Ovary (tissue), 10 donors: ENCODE measurements at places on chromosomes 1 and 21. TPM values are rescaled to one million over a fixed set of nuclear protein-coding genes. Genes with fewer than 3 reads are reported as not detected.
A peak's percentile ranks its signal among the peaks of the same experiment; 100 is the strongest.

DNA sequence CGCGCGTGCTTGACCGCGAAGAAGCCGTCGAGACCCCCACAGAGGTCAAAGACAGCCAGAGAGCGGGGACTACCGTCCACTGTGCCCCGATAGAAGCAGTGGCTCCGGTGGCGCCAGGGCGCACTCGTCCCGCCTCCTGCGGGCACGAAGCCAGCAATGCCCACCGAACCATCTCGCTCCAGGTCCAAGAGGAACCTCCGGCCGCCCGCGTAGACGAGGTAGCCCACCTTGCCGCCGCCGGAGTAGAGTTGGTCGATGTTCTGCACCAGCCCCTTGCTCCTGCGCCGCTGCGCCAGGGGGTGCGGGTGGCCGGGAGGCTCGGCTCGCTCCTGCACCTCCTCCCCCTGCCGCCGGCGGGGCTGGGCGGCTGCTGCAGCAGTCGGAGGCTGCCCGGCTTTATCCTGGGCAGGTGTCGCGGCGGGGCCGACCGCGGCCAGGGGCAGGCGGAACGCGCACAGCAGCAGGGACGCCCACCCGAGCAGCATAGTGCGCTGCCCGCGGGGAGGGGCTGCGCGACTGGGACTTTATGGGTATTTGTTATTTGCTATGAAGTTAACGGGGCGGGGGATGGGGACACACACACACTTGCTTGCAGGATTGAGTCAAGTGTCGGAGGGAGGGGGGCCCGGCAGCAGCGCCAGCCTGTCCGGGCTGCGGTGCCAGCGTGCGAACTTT is 844 bp downstream of the ADAMTS5 start:
- DNase-seq, result peak; percentile 75
- peak overlapping the region; percentile 94 for H3K27ac ChIP-seq
- H3K36me3 ChIP-seq, result no peaks in the 10 kb centered on the region
- no peaks in the 10 kb centered on the region for H3K27me3 ChIP-seq
- H3K4me1 ChIP-seq, result peaks cover 5% of the 10 kb centered on the region

GRCh38 chr1:28193701-28194161 is 17.2 kb upstream of the PTAFR start:
- H3K27me3 ChIP-seq, result no peaks in the 10 kb centered on the region
- H3K4me3 ChIP-seq, result no peak overlapping the region
- H3K4me1 ChIP-seq, result no peaks in the 10 kb centered on the region
- no peak for DNase-seq

DNA sequence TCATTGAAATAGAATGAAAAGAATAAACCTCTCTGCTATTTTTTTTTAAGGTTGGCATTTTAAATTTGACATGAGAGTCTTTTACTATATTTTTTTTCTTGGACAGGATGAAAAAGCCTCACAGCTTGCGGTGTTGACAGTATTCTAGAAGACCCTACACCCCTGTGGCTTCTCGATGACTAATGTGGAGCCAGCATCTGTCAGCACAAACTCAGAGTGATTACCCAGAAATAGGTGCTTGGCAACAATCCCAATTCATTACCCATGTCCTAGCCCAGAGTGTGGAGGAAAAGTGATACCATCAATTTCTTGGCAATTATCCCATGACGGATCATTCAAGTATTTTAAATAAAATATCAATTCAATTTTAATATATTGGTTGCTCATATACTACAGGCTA is 186.8 kb upstream of the MAP1LC3C start:
- DNase-seq, result no peak
- no peaks in the 10 kb centered on the region for H3K4me1 ChIP-seq
- no peak overlapping the region for H3K27ac ChIP-seq
- no peak overlapping the region for H3K4me3 ChIP-seq

GRCh38 chr1:241639623-241640148 is 483 bp downstream of the CHML start:
- peak; percentile 37 for DNase-seq
- peak overlapping the region; percentile 91 for H3K4me3 ChIP-seq
- H3K36me3 ChIP-seq, result no peaks in the 10 kb centered on the region
- peaks cover 6% of the 10 kb centered on the region for H3K4me1 ChIP-seq

GRCh38 chr1:83997631-83998030 is 1.3 kb downstream of the TTLL7 start:
- no peak for DNase-seq
- no peak overlapping the region for H3K4me3 ChIP-seq
- H3K36me3 ChIP-seq, result no peaks in the 10 kb centered on the region
- H3K4me1 ChIP-seq, result peaks cover 2% of the 10 kb centered on the region
- H3K27ac ChIP-seq, result no peak overlapping the region

DNA sequence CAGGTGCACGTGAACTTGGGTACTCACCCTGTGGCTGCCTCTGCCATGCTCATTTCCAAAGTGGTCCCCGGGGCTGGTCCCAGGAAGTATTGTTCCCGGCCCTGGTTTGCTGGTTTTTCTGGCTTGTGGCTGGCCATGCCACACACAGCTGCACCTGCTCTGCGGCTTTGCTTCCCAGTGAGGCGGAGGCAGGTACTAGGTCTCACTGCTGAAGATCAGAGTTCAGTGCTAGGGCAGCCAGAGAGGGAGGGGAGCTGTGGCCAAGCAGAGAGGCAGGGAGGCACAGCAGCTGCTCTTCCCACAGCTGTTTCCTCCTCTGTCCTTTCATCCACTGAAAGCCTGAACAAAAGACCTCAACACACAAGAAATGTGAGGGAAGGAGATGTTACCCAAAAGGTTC is 30.5 kb downstream of the ENO1 start:
- H3K27ac ChIP-seq, result no peak overlapping the region
- peaks cover 8% of the 10 kb centered on the region for H3K4me1 ChIP-seq
- no peaks in the 10 kb centered on the region for H3K27me3 ChIP-seq
- DNase-seq, result no peak
- no peak overlapping the region for H3K4me3 ChIP-seq

- no peaks in the 10 kb centered on the region for H3K4me1 ChIP-seq
- H3K27ac ChIP-seq, result no peak overlapping the region
- H3K4me3 ChIP-seq, result no peak overlapping the region
- no peaks in the 10 kb centered on the region for H3K27me3 ChIP-seq
- H3K36me3 ChIP-seq, result no peaks in the 10 kb centered on the region
These were observed 75.8 kb downstream of the OBSCN start for GRCh38 chr1:228283476-228284147.

DNA sequence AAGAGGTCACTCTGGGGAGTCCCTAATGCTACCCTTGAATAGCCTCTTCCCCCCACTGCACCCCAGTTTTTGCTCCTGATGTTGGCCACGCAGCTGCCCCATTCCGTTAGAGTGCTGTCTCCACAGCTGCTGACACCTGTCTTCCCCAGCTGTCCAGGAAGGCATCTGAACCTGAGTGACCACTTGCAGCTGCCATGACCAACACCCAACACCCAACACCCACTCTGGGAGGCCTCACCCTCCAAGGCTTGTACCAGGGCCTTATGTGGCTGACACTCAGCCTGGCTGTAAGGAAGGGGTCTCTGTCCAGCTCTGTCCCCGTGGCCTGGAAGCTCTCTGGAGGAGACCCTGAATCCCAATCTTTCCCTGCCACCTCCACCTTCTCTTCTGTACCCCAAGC is 26.7 kb upstream of the LDLRAP1 start:
- no peaks in the 10 kb centered on the region for H3K4me1 ChIP-seq
- no peaks in the 10 kb centered on the region for H3K27me3 ChIP-seq
- no peak overlapping the region for H3K4me3 ChIP-seq
- H3K36me3 ChIP-seq, result no peaks in the 10 kb centered on the region

- H3K27me3 ChIP-seq, result no peaks in the 10 kb centered on the region
- no peak for DNase-seq
These were observed 185.1 kb downstream of the PLPP3 start for GRCh38 chr1:56394298-56394697.

DNA sequence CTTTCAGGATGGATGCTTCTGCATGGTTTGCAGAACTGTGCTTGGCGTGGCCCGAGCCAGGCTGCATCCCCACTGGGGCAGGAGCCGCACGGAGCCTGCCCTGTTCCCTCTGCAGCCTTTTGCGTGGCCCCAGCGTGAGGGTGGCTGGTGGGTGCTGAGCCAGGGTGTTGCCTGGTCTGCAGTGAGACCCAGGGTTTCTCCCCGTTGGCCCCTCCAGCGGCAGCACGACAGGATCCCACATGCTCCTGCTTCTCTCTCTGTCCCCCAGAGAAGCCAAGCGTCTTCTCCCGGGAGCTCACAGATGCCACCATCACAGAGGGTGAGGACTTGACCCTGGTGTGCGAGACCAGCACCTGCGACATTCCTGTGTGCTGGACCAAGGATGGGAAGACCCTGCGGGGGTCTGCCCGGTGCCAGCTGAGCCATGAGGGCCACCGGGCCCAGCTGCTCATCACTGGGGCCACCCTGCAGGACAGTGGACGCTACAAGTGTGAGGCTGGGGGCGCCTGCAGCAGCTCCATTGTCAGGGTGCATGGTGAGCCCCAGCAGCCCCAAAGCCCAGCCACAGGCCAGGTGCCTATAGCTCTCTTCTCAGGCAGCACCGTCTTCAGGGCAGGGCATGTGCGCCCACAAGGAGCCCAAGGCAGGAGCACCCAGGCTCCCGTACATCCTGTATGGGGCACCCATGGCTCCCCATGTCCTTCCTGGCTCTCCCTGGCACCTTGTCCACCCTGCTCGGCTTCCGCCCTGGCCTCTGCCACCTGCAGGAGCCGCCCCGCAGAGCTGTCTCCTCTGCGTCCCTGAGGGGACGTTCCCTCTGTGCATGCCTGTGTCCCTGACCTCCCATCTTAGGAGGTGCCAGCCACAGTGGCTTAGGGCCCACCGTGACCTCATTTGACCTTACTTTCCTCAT is 78.9 kb downstream of the OBSCN start:
- H3K4me3 ChIP-seq, result no peak overlapping the region
- no peak overlapping the region for H3K27ac ChIP-seq
- no peaks in the 10 kb centered on the region for H3K27me3 ChIP-seq
- H3K4me1 ChIP-seq, result no peaks in the 10 kb centered on the region
- no peaks in the 10 kb centered on the region for H3K36me3 ChIP-seq

GRCh38 chr1:55358581-55358980 is 143.4 kb upstream of the USP24 start:
- H3K27ac ChIP-seq, result no peak overlapping the region
- no peaks in the 10 kb centered on the region for H3K36me3 ChIP-seq
- H3K27me3 ChIP-seq, result no peaks in the 10 kb centered on the region
- DNase-seq, result no peak
- H3K4me3 ChIP-seq, result no peak overlapping the region

DNA sequence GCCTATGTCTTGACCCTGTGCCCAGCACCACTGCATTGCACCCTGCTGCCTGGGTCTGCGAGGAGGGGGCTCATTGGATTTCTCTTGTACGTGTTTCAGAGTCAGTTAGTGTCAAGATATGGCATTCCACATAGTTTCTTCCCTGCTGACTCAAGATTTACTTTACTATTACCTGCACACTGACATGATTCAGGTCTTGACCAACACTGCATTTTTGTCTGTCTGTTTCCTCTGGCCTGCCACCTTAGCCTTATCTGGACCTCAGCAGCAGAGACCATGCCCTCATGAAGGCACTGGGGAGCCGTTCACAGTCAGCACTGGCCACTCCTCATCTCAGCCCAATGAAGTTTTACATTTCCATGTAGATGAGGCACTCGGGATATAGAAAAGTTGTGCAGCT is 155.4 kb downstream of the DHRS3 start:
- no peak overlapping the region for H3K4me3 ChIP-seq
- no peak for DNase-seq
- no peak overlapping the region for H3K27ac ChIP-seq
- H3K4me1 ChIP-seq, result peaks cover 30% of the 10 kb centered on the region

GRCh38 chr1:158916085-158916484 is 15.3 kb upstream of the PYHIN1 start:
- DNase-seq, result no peak
- H3K4me1 ChIP-seq, result no peaks in the 10 kb centered on the region
- H3K4me3 ChIP-seq, result no peak overlapping the region
- no peaks in the 10 kb centered on the region for H3K27me3 ChIP-seq

DNA sequence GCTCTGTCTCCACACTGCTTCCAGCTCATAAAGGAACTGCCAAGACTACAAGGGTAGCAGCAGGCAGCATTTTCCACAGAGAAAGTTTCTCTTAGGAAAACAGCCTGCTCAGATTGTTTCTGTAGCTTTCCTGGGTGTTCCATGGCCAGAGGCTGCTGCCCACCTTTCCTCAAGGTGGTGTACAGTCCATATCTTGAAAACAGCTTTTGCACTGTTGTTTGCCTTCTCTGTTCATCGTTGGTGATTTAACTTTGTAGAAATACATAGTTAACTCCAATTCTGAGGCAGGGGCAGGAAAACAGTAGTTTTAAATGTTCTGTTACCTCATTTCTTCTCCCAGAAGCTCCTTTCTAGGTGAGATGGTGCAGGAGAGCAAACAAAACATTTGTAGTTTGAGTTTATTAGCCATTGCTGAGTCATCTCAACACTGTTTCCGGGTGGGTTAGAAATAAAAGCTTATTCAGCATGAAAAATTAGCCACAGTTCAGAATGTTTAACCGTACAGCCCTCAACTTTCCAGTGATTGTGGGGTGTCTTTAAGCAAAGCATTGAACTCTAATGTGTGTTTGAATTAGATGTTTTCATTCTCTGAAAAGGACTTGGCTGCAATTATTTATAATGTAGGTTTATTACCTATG is 41.7 kb downstream of the DIP2A start:
- H3K27ac ChIP-seq, result no peak overlapping the region
- H3K36me3 ChIP-seq, result no peaks in the 10 kb centered on the region
- no peak for DNase-seq
- no peaks in the 10 kb centered on the region for H3K4me1 ChIP-seq
- no peak overlapping the region for H3K4me3 ChIP-seq

- no peaks in the 10 kb centered on the region for H3K36me3 ChIP-seq
- no peak overlapping the region for H3K4me3 ChIP-seq
- H3K27me3 ChIP-seq, result no peaks in the 10 kb centered on the region
- DNase-seq, result no peak
These were observed 466.6 kb upstream of the C1orf87 start for GRCh38 chr1:60540141-60540540.

GRCh38 chr1:35692317-35692716 is 26.4 kb downstream of the C1orf216 start:
- DNase-seq, result no peak
- no peak overlapping the region for H3K4me3 ChIP-seq
- H3K36me3 ChIP-seq, result no peaks in the 10 kb centered on the region
- no peaks in the 10 kb centered on the region for H3K27me3 ChIP-seq

DNA sequence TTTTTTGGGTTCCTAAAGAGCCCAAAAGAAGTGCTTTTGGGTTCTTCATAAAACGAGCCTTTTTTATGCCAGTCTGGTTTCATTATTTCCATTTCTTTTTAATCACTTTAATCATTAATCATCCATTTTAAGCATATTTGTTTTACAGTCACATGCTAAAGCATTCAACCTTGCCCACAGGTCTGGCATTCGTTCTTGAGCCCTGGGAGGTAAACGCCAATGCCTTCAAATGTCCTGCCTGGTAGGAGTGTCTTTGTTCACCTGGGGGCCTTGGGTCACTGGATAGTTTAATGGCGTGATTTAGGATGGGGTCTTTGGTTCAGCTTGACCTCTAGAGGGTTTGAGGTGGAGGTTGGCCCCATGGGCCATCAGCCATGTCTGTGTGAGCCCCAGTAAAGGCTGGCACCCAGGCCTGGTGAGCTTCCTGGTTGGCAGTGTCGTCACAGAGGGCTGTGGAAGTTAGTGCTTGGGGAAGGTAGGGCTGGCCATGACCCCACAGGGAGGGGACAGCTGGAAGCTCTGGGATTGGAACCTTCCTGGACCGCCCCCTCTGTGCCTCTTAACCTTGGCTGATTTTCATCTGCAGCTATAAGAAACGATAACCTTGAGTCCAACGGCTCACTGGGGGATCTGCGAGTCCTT is 20.2 kb downstream of the C1orf174 start:
- DNase-seq, result no peak
- no peaks in the 10 kb centered on the region for H3K36me3 ChIP-seq
- H3K4me1 ChIP-seq, result no peaks in the 10 kb centered on the region
- no peak overlapping the region for H3K27ac ChIP-seq

Gene SPTA1
- total RNA-seq, result 0.12 TPM

Gene KCNK1
- 24.8 TPM for total RNA-seq

Gene LAD1
- total RNA-seq, result 9.8 TPM

Gene MAEL
- not detected for total RNA-seq

Gene FLG2
- total RNA-seq, result not detected

Gene POU3F1
- 0.15 TPM for total RNA-seq

Gene UBL4B
- not detected for total RNA-seq
